Germinal center (tissue), 1 donor: ENCODE measurements at places on chromosomes 7 and 10.

GRCh38 chr7:6475433-6476186 lies 27.9 kb upstream of the DAGLB start:
- no peak for DNase-seq

DNA sequence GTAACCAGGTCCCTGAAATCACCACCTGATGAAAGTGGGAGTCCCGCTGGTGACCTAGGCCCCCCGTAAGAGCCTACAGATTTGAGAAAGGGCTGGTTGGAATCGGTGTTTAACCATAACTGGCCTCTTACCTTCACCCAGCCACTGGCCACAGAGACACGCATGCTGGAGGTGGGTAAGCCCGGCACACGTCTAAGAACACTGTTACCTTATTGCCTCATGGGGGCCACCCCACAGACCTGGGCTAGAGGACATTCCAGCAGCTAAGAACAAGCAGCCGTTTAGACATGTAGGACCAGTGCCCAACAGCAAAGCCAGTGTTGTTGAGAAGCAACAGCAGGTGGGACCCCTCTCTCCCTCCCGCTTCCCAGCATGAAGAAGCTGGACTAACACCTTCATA lies 2.5 kb upstream of the GDF2 start:
- DNase-seq, result no peak

- no peak for DNase-seq
These were observed 2.3 kb downstream of the HNRNPA2B1 start for GRCh38 chr7:26198133-26198780.

- no peak for DNase-seq
These were observed 8.9 kb upstream of the EMX2 start for GRCh38 chr10:117533507-117534281.

- DNase-seq, result no peak
These were observed 104.0 kb upstream of the INSIG1 start for GRCh38 chr7:155193716-155194115.

DNA sequence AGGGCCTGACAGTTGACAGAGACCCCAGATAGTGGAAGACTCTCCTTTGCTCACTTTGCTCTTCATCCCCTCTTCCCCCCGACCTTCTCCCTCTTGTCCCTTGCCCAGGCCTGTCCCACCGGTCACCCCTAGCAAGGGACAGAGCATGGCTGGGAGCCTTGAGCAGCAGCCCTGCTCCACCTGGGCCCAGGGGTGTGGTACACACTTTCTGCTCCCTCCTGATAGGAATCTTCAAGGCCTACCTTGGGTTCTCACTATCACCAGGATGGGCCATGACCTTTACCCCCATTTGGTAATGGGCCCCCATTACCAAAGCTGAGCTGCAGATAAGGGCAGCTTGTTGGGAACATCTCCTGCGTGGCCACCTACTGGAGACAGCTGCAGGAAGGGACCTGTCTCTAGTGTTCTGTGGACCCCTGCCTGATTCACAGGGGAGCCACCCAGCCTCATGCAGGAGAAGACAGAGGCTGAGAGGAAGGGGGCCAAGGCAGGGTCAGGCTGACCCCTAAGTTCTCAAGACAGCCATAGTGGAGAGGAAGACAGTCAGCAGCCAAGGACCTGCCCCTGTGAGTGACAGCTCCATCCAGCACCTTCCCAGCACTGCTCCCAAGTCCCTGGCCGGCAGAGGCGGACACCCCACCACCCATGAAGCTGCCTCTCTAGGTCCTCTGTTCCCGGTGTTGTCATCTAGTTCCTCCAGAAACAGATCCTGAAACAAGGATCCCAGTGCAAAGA lies 913 bp upstream of the NPC1L1 start:
- DNase-seq, result no peak

- no peak for DNase-seq
These were observed 8.3 kb upstream of the HYAL4 start for GRCh38 chr7:123836656-123837055.

DNA sequence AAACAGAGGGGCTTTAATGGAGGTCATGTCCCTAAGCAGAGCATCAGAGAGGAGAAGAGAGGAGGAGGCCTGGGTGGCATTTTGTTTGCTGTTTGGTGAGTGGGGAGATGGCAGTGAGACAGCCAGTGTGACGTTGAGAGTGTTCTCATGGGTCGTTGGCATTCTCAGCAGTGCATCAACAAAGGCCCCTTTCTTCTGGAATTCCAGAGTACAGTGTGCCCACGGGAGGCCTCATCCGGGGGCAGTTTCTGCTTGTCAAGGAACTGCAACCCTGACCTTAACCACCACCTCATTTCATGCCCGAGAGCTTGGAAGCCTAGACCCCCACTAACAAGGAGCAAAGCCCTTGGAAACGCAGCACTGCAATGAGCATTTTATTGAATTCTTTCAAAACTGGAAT lies 92.9 kb downstream of the CELF2 start:
- DNase-seq, result no peak

DNA sequence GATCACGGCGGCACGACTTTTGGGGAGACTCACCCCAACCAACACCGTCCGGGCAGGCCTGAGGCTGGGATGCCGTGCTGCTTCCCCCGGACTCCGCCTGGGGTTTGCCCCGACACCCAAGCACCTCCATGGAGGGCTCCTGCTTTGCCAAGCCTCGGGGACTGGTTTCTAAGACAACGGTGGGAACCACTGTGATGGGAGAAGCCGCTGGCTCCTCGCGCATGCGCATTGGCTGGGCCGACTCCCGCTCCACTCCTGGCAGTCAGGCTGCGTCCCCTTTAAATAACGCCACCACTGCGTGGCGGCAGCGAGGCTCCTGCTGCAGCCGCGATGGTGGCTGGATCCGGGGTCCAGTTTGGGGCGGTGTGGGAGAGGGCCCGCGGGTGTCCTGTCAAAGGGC lies 201.0 kb downstream of the ZNF716 start:
- no peak for DNase-seq

GRCh38 chr10:63137306-63137705 lies 4.2 kb downstream of the NRBF2 start:
- DNase-seq, result no peak

DNA sequence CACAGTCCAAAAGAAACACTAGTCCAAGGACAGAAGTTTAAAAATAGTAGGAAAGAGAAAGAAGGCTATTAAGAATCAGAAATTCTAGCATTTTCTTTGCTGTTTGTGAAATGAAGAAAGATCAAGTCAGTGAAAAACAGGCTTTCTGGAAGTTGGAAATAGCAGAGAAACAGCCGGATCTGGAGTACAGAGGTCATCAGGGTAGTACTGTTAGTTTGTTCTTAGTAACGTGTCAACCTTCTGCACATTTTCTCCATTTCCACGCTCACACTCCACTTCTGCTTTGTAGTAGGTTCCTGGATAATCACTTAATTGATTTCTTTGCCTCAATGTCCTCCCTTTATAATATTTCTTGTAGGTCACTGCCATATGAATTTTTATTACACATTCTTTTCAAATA lies 322.6 kb downstream of the PCLO start:
- DNase-seq, result no peak

DNA sequence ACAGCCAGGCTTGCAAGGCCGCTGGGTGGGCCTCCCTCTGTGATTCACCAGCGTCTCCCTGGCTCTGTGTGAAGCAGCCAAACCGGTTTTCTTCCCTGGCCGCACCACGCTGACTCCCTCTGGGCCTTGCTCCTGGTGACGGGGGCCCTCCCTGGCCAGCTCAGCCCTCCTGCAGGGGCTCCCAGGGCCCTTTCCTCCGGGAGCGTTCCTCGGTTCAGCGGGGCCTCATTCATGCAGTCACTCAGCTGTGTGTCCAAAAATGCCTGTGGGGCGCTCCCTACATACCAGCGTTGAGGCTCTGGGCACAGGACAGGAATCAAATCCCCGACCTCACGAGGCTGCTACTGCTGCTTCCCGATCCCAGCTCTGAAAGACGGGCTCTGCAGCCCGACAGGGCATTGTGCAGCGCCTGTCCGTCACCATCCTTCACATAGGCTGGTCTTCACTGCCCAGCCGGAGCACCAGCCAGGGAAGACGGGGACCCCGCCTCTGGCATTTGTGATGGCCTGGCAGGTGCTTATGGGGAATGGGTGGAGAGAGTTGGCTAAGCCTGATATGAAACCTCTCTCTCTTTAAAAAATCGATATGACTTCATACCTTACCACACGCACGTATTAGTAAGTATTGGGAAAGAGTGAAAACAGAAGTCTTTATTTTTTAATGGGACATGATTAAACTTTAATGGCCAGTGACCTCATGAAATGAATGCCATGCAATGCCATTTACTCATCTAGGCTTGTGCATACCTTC lies 110.0 kb upstream of the SHH start:
- DNase-seq, result no peak

- DNase-seq, result no peak
These were observed 13.8 kb upstream of the FKBP9 start for GRCh38 chr7:32943252-32944030.

DNA sequence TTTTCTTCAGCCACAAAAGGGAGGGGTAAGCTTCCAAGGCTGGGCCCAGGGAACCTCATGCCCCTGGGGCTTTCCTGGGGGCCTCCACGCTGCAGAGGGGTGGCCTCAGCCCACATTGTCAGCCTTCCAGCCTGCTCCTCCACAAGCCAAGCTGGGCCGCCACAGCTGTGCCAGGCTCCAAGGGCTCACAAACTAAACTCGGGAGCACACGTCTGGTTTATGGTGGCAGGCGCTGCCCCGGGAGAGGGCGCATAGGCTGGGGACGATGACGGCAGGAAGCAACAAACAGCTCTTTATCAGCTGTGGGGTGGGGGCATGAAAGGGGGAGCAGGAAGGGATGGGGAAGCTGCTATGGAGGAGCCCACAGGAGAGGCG lies 6.3 kb upstream of the CDH23 start:
- no peak for DNase-seq

GRCh38 chr7:7330997-7331396 lies 148.7 kb downstream of the C1GALT1 start:
- DNase-seq, result no peak

DNA sequence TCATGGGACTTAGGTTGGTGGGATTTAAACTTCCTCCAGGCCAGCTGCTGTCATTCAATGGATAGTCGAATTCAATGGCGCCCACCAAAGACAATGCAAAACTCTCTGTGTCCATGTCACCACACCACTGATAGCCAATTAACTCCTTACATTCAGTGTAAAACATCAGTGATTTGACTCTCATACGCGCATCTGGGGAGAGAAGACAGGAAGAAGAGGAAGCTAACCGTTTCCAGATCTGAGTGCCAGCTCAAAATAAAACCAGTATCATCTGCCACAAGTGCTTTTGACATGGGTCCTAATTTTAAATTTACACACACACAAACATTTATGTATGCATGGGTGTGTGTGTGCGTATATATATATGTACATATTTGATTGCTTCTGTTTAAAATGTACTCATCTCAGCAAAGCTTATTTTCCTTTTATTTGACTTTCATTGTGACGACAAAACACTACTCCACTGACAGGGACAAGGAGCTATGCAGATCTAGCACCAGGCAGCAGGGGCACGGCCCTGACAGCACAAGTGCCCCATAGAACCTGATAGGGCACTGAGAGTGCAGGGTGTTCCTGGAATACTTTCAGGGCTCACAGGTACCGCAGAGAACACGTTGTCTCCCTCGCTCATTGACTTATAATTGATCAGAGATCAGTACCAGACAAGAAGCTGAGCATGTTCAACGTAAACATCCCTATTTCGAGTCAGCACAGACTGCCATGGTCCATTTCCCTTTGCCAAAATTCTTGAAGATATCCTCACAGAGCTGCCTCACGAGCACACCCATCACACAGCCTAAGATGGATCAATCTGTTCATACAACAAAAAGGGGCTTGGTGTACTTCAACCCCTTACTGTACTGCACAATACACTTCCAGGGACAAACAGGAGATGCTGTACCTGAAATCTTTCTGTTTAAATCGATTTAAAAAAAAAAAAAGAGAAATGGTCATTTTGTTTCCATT lies 176.1 kb downstream of the COBL start:
- no peak for DNase-seq

- DNase-seq, result no peak
These were observed 45.7 kb downstream of the FAM171A1 start for GRCh38 chr10:15325243-15325943.

- no peak for DNase-seq
These were observed 2.7 kb upstream of the C7orf25 start for GRCh38 chr7:42914421-42915045.

GRCh38 chr10:33889371-33889770 lies 554.9 kb upstream of the NRP1 start:
- DNase-seq, result no peak

DNA sequence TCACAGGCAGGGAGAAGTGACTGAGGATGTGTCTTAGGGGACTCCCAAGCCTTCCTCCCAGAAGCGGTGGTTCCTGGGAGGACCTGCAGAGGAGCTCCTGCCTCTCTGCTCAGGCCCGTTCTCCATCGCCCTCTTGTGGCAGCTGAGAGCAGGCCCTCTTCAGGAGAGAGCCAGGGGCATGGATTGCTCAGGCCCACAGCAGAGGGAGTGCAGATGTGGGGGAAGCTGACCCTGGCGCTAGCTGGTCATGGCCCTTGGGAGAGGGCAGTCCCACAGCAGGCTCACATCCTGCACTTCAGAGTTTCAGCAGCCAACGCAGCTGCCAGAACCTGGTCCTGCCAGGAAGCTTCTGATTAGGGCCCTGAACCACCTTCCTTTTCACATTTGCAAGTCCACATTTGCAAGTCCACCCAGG lies 94.8 kb upstream of the TARP start:
- peak; percentile 66 for DNase-seq

DNA sequence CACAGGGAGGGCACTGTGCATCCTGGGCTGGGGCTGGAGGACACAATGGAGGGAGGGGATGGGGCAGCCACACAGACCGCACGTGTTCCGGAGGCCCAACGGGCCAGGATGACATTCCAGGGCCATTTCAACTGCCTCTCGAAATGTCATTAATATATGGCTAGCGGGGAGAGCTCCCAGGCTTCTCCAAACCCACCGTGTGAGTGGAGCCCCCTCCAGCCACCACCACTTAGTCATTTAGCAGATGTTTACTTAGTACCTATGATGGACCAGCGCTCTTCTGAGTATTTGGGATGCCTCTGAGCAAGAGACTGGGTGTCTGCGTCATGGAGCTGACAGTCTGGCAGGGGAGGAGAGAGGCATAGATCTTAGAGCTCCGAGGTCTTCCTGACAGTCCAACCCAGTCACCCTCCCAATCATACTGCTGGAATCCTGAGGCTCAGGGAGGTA lies 107.3 kb downstream of the ZMIZ1 start:
- no peak for DNase-seq

DNA sequence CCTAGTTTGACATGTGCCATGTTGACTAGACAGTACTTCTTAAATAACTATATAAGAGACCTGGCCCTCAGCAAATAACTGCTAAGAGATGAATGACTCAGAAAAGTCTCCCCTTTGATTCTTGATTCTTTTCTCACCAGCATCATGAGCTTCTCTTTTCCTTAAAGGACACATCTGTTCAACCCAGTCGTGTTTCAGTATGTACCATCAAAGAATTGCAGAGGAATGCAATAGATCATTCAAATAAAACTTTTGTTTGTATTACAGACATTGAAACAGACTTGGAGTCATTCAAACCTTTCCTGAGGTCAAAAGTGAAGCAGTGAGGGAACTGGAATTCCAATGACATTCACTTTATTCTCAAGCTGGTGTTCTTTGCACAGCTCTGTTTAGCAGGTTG lies 598.3 kb upstream of the GHITM start:
- DNase-seq, result no peak

GRCh38 chr7:153640586-153640985 lies 411.6 kb upstream of the DPP6 start:
- no peak for DNase-seq
